T-helper 2 cell (primary cell): ENCODE measurements at places on chromosomes 7 and 10.

DNA sequence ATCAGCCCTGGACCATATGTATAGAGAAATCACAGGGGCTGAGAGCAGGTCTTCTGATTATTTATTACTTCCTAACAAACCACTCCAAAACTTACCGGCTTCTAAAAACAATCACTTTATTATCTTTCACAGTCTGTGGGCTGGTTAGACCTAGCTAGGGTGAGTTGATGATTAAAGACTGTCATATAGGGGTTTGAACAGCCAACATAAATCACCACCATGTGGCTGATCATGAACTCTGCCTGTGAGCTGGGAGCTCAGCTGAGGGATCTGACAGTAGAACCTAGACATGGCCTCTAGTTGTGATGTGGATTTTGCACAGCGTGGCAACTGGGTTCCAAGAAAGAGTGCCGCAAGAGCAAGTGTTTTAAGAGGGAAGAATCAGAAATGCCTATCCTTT, 305.4 kb downstream of the CSTF2T start:
- no peak for DNase-seq

DNA sequence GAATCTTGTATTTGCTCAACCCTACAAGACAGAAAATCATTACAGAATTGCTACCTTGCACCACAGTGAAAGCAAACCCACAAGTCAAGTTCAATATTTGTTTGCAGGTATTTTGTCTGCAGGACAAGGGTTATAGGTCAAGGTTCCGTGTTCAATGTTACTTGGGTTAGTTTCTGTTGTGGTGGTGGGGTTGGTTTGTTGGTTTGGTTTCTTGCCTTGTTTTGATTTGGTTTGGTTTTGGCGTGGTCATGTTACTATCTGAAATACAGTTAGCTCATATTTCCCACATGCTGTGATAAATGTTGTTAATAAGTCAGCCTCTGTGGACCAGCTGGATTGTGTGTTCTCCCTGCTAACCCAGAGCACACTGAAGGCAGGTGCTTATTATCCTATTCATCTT, 75.6 kb upstream of the INSIG1 start:
- DNase-seq = no peak

- no peak for DNase-seq
These were observed 80.2 kb downstream of the PALS2 start for GRCh38 chr7:24653316-24654085.

DNA sequence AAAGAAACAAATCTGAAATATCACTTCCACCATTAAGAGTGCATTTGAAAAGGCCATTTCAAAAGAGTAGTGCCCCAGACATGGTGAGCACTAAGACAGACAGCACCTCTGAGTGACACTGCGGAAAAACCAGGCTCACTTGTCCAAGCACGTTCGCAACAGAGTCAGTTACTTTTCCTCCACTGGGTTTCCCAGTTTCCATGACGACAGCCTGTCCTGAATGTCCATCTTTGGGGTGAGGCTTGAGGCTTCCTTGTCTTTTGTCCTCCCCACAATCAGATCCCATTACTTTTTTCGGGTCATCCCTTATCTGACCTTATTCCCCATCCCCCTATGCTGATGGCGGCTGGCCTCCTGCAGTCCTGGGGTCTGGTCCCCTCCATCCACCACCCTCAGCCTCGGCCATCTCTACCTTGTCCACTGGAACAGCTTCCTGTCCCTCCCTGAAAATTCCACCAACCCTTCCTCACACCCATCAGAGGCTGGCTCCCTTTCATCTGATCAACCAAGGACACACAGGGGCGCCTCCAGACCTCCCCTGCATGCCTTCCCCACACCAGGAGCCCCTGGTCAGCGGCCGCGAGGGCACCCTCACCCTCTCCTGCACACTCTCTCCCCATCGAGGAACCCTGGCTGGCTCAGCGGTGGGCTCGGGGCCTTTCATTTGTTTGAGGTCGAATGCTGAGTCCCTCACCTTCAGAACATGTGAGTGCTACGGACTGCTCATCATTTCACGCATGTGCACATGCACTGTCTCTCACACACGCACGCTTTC, 363.6 kb downstream of the DNAJB6 start:
- DNase-seq = no peak

DNA sequence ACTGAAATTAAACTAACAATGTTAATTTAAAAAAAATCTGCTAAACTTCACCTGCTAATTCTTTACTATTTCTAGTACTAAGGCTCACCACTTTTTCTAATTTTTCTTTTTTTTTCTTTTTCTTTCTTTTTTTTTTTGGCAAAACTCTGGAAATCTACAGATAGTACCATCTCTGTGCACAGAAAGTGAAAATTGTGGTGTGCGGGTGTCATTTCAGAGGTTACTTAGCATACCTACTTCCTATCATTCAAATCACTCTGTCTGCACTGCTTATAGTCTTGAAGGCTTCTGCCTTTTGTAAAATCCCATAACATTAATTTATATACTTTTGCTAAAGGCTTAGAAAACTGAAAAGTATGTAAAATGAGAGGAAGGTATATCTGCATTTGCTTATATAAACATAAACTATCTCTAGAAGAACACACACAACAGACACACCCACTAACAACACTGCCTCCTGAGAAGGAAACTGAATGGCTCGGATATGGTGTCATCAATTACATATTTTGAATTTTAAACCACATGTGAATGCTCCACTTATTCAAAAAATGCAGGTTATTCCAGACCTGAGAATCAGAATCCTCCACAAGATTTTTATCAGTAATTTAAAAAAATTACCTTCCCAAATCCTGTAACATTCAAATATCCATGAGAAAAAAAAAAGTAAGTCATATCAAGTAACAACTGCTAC, 229.5 kb downstream of the PARD3 start:
- DNase-seq = no peak

- DNase-seq = no peak
These were observed 63.0 kb upstream of the MPP7 start for GRCh38 chr10:28365840-28366239.

GRCh38 chr10:35579726-35580422, 25.3 kb upstream of the GJD4 start:
- no peak for DNase-seq

- peak; percentile 47 for DNase-seq
These were observed 836 bp downstream of the KMT2E start for GRCh38 chr7:105014693-105015389.

DNA sequence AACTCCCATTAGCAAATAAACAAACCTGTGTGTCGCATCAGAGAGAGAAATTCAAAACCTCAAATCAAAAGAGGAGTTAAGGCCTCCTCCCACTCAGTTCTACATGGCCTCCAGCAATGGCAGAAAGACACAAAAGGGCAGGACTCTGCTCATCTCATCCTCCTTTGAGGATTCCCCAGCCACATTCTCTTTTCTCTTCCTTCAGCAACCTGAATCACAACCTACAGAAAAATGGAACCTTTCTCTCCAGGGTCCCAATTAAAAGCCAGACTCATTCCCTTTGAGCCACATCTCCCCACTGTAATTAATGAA, 7.9 kb downstream of the OSBPL3 start:
- DNase-seq = no peak

GRCh38 chr7:92834507-92835260, 1.7 kb downstream of the CDK6 start:
- DNase-seq = peak; percentile 7

GRCh38 chr7:33932221-33932620, 26.9 kb downstream of the BMPER start:
- DNase-seq = no peak

DNA sequence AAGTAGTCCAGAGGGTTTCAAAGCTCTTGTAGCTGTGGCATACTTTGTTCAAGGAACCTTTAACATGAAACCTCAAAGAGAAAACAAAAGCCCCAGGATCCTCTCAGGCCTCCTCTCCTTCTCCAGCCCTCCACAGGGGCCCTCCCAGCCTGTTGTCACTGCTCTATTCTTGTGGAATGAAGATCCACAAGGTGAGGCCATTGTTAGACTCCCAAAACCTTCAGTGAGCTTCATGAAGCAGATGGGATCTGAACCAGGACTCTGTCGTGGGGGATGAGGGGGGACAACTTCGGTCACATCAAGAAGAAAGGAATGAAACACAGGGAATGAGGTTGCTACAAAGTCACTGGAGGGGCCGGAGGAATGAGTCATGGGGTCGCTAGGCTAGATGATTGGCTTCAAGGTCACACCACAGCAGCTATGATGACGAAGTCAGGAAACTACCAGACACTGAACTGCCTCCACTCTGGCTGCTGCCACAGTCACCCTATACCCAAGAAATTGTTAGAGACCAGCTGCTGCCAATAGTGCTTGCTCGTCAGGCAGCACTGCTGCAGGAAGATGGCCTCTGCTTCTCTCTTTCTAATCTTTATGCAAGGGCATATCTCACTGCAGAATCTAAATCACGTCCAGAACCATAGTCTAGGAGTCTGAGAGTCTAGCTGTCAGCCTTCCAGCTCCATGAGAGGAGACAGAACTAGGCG, 208.8 kb downstream of the HIBADH start:
- no peak for DNase-seq

GRCh38 chr7:26398756-26399509, 107.3 kb downstream of the SNX10 start:
- no peak for DNase-seq

DNA sequence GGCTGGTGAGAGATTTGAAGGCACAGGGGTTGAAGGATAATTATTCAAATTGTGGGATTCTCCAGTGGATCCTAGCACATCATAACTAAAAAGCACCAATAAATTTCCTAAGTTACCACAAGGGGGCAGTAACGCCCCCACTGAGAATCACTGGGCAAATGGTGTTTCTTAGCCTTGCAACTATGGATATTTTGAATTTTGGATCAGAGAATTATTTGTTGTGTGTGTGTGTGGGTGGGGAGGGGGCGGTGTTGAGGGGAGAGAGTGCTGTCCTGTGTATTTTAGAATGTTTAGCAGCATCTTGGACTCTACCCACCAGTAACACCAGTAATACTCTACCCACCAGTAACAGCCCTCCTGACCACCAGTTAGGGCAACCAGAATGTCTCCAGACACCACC, 63.3 kb upstream of the PRKG1 start:
- no peak for DNase-seq

DNA sequence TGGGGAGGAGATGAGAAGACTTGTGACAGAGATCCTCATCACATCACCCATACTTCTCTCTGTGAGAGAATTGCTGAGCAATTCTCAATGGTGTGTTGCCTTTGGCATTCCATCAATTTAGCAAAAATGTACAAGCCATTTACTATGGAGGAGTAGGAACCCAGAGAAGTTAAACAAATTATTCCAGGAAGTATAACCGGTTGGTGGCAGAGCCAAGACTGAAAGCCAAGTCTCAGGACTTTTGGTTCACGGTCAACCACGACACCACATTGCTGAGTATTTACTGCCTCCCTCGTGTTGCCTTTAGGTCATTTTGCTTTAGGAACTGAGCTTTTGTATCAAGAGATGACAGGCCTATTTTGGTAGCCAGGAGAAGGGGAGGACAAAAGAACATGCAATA, 88.0 kb upstream of the ELMO1 start:
- DNase-seq = no peak

- DNase-seq = no peak
These were observed 484.7 kb upstream of the NRP1 start for GRCh38 chr10:33819206-33819605.

- no peak for DNase-seq
These were observed 3.3 kb upstream of the THSD7A start for GRCh38 chr7:11835260-11835659.

DNA sequence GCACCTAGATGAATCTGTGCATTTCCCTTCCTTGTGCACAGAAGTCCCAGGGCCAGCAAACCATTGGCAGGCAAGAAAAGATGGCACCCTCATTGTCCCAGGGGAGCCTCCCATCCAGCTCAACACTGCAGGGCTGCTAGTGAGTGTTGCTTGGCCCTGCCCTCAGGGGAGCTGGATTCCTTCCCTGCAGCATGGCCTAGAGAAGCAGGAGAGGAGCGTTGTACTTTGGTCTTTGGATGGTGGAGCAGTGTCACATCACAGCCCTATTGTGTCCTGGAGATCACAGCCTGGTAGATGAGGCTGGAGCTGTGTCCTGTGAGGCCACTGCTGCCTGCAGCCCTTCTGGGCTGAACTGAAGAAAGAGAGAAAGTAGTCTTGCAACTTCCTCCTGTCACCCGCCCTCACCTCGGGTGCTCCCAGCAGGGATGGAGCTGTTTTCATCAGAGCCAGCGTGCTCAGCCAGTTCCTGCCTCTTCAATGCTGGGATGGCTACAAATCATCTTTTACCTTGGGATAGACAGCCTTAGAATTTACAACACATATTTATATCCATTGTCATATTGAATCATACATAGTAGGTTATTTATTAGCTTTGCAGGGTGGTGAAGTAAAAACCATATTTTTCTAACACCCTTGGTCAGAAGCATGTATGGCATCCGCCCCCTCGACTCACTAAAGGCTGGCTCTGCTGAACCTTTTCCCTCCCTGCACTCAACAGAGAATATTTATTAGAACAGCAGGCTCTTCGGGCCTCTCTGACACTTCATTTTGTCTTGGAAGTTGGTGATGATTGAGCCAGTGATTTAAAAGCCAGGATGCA, 43.1 kb upstream of the FAM180A start:
- DNase-seq = no peak

DNA sequence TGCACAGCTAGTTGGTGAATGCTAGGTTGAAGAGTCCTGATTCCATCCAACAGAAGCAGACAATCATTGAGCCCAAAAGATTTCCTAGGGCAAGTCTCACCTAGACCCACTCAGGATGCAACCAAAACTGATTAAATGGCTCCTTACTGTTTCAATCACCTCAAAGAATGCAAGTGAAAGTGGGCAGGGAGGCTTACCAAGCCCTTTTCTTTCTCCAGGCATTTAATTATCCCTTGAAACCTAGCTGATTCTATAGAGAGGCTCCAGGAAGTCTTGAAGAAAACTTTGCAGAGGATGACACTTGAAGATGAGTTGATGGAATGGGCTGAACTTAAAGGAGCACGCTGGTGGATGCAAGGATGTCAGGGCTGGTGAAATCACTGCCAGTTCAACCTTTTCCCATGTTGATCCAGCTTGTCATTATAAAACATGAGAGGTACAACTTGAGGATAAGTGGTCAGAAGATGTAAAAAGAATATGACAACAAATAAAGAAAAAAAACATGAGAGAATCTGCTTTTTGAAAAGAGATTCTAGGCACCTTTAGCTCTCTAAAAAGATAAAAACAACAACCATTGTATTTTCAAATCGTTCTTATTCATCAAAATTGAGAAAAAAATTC, 2.3 kb upstream of the ANKRD1 start:
- DNase-seq = no peak

GRCh38 chr10:78078539-78079330, 45.1 kb downstream of the RPS24 start:
- DNase-seq = no peak

GRCh38 chr10:91759581-91759986, 38.6 kb upstream of the TNKS2 start:
- no peak for DNase-seq

- DNase-seq = no peak
These were observed 51.7 kb downstream of the SVOPL start for GRCh38 chr7:138649506-138649905.

GRCh38 chr7:12715372-12716133, 28.1 kb downstream of the ARL4A start:
- DNase-seq = no peak

- DNase-seq = no peak
These were observed 163.3 kb upstream of the PRKCQ start for GRCh38 chr10:6743291-6743849.

- DNase-seq = no peak
These were observed 55.8 kb downstream of the TMEM26 start for GRCh38 chr10:61397175-61397986.
